ENCODE measurements at places on chromosomes 13 and 19.

DNA sequence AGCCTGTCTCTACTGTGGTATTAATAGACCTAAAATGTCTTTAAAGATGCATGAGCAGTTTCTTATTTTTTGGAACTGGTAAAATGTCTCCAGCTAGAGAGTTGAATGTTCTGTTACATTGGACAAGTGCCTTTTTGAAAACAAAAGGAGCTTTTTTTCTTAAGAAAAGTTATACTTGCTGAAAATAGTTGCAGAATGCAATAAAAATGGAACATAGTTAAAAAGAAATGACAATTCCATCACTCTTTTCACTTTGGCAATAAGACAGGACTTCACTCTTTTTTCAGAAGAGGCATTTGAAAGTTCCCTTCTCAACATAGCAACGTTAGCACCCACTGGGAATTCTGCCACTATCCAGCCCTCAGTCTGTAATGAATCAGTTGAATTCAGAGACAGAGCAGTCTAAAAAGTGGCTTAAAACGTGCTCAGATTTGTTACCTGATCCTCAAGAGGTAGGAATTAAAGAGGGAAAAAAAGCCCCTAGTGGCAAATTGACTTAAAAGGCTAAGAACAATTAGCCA, 10.1 kb downstream of the RGCC start:
- DNase-seq = no peak

- peak; percentile 23 for DNase-seq
These were observed 58.8 kb upstream of the C1QTNF9B start for GRCh38 chr13:23956106-23956505.

GRCh38 chr13:26653310-26653709, 95.8 kb downstream of the WASF3 start:
- DNase-seq = no peak

GRCh38 chr19:5451494-5451893, 3.7 kb upstream of the ZNRF4 start:
- no peak for DNase-seq

DNA sequence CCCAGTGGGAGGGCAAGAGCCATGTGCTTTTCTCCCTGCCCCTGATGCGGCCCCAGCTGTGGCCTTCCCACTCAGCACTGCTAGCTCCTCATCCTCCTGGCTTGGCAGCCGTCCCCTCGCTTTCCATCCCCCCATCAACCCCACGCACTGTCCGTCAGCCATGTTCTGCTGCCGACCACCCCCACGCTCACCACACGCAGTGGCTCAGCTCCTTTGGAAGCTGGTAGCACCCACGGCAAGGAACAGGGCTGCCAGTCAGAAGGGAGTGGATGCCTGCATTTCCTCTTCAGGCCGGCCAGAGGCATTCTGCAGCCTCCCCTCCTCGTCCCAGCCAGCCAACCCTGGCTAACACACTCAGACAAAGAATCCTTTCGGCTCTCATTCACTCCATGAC, 6.3 kb downstream of the CALM3 start:
- no peak for DNase-seq

All from stimulated activated naive CD8-positive, alpha-beta T cell treated with anti-CD3 and anti-CD28 coated beads, Interleukin-15, Interleukin-2, amounts not matched to agents 100 U/mL and 50 U/mL, for 24 hours (primary cell).